ENCODE measurements at places on chromosomes 1 and 21. TPM values are rescaled to one million over a fixed set of nuclear protein-coding genes. Genes with fewer than 3 reads are reported as not detected.

DNA sequence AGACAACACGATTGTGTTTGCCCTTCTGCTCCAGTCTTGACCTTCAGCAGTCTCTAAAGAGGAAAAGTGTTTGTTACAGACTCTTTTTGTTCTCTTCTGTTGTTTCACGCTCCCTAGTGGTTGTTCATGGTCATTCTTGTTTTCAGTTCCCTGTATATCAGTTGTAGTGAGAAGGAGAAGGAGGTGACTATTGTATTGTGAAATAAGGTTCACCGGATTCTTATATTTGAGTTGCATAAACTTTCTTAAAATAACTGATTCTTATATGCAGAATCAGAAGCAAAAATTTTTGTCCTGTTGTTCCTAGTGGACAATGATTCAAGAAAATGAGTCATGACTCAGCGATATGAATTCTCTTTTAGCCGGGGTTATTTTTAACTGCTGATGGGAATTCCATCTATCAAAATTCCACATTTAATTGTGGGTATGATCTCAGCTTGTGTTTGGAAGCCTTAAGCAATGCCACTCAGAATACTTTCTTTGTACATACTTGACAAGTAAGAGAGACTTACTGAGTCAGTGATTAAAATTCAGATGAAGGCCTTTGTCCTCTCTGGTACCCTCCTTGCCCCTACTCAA lies 152.2 kb downstream of the CLEC20A start:
- H3K27me3 ChIP-seq = no peaks in the 10 kb centered on the region
- H3K4me3 ChIP-seq = no peak overlapping the region
- H3K27ac ChIP-seq = no peak overlapping the region
- no peak for DNase-seq
- H3K36me3 ChIP-seq = no peaks in the 10 kb centered on the region

- peak; percentile 56 for DNase-seq
- H3K27ac ChIP-seq = no peak overlapping the region
- peaks cover 16% of the 10 kb centered on the region for H3K36me3 ChIP-seq
- no peak overlapping the region for H3K4me3 ChIP-seq
These were observed 28.4 kb downstream of the WDR4 start for GRCh38 chr21:42850866-42851391.

- H3K4me3 ChIP-seq = no peak overlapping the region
- no peaks in the 10 kb centered on the region for H3K27me3 ChIP-seq
- DNase-seq = no peak
- H3K27ac ChIP-seq = peak overlapping the region; percentile 35
- peaks cover 10% of the 10 kb centered on the region for H3K4me1 ChIP-seq
These were observed 23.6 kb downstream of the DIP2A start for GRCh38 chr21:46482225-46482845.

- no peak overlapping the region for H3K4me3 ChIP-seq
- H3K4me1 ChIP-seq = no peaks in the 10 kb centered on the region
- H3K27me3 ChIP-seq = peaks cover 7% of the 10 kb centered on the region
- H3K36me3 ChIP-seq = no peaks in the 10 kb centered on the region
- no peak for DNase-seq
These were observed 248.3 kb upstream of the NEGR1 start for GRCh38 chr1:72530646-72531045.

DNA sequence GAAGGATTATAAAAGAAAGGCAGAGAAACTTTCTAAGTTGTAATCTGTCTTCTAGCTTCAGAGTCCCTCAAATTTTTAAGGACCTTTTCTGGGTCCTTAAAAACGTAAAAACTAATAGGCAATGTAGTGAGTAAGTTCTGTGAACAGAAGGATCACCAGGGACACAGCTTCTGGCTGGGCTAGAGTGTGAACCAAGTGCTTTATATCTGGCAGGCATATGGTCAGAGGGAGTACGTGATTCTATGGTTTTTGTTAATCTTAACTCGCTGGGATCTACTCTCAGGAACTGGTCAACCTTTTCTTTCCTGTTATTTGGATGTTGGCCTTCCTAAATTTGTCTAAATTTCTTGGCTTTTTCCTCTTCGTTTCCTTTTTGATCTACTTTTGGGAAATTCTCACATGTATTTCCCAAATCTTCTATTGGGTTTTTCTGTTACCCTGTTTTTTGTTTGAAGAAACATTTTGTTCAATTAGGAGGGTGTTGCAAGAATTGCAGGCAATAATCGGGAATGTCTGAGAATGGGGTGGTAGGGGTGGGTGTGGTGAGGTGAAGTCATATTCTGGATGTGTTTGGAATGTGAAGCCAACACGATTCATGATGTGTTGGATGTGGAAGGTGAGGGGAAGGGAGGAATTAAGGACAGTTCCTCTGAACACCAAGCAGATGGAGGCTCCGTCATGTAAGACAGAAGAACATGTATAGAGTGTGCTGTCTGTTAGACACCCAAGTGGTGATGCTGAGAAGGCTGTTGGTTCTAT lies 193.2 kb downstream of the FMN2 start:
- DNase-seq = no peak
- no peaks in the 10 kb centered on the region for H3K4me1 ChIP-seq
- H3K36me3 ChIP-seq = no peaks in the 10 kb centered on the region

- no peak for DNase-seq
- peaks cover 2% of the 10 kb centered on the region for H3K4me1 ChIP-seq
- H3K27me3 ChIP-seq = no peaks in the 10 kb centered on the region
- H3K4me3 ChIP-seq = no peak overlapping the region
- H3K36me3 ChIP-seq = peaks cover 29% of the 10 kb centered on the region
These were observed 57.0 kb downstream of the SASS6 start for GRCh38 chr1:100075773-100076172.

GRCh38 chr1:16406868-16407267 lies 30.4 kb downstream of the SPATA21 start:
- DNase-seq = no peak
- H3K4me1 ChIP-seq = no peaks in the 10 kb centered on the region
- H3K27me3 ChIP-seq = peaks cover 2% of the 10 kb centered on the region
- H3K27ac ChIP-seq = no peak overlapping the region
- H3K36me3 ChIP-seq = no peaks in the 10 kb centered on the region
- H3K4me3 ChIP-seq = no peak overlapping the region

GRCh38 chr1:198320759-198321158 lies 164.0 kb downstream of the NEK7 start:
- peaks cover 14% of the 10 kb centered on the region for H3K4me1 ChIP-seq
- DNase-seq = no peak
- no peak overlapping the region for H3K4me3 ChIP-seq
- no peak overlapping the region for H3K27ac ChIP-seq
- peaks cover 3% of the 10 kb centered on the region for H3K36me3 ChIP-seq
- no peaks in the 10 kb centered on the region for H3K27me3 ChIP-seq

- H3K27ac ChIP-seq = no peak overlapping the region
- H3K4me3 ChIP-seq = no peak overlapping the region
- H3K36me3 ChIP-seq = no peaks in the 10 kb centered on the region
- H3K4me1 ChIP-seq = no peaks in the 10 kb centered on the region
- no peak for DNase-seq
These were observed 97.6 kb downstream of the CC2D1B start for GRCh38 chr1:52268372-52268771.

DNA sequence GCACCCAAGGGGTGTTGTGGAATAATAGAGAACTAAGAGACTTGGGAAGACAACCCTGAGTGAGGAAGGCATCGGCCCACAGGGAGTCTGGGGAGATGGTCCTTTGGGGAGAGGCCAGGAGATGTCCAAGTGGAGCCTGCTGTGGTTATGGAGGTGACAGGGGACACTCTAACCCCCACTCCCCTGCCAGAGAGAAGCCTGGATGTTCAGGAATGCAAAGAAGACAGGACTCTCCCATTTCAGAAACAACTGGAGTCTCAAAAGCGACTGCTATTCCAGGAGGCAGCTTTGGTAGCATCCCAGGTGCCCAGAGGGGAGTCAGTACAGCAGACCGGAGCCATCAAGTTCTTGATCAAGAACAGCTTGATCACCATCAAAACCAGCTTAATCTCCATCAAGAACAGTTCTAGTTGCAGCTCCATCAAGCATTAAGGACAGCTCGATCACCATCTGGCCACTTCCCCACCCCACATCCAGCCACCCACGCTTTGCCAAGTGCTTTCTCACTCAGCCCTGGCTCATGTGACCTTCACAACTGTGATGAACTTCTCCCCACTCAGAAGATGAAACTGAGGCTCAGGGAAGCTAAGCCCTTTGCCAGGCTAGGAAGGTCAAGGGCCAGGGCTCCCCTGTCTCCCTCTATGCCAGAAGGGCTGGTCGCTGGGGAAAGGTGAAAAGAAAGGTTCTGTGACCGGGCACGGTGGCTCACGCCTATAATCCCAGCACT lies 743 bp downstream of the CD52 start:
- H3K27me3 ChIP-seq = no peaks in the 10 kb centered on the region
- H3K4me1 ChIP-seq = peaks cover 83% of the 10 kb centered on the region
- H3K4me3 ChIP-seq = peak overlapping the region; percentile 97
- DNase-seq = peak; percentile 73
- peaks cover 6% of the 10 kb centered on the region for H3K36me3 ChIP-seq

DNA sequence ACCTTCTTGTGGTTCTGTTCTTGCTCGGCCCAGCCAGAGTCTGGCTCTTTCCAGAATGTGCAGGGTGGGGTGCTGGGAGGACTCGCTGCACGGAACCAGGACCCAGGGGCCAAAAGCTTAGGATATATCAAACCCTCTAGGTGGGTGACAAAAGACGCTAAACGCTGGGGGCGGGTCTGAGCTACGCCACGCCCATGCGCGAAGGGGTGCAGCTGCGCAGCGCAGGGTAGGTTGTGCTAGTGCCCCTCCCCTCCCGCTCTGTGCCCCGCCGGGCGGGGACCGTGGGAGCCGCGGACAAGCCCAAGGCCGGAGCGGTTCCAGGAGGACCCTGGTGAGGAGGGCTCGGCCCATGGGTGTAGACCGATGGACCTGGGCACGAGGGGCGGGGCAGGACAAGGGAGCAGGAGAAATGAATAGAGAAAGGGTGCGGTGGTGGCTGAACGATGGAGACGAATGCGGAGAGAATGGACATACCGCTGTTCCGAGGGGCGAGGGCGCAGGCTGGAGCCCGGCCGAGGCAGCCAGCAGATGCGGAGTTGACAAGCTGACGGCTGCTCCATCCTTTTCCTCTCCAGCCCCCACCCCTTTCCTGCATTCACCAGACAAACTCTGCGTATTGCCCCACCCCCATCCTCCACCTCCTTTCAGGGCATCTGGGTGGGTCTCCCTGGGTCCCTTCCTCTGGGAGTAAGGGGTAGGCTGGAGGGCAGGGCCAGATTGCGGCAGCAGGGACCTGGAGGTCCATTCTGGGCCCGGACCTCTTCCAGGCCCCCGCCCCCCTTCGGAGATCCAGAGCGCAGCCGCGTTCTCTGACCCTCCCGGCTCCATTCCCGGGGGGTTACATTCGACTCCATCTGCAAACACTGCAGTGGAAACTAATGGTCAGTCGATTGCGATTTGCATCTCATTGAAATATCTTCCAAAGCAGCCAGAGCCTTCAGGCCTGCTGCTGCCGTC lies at the start of gene RUSC1:
TSS of gene RUSC1 (plus strand) at position 234 of the 957 bp plus-strand sequence. CDS start 880 bp downstream, outside the sequence.
- H3K27me3 ChIP-seq = no peaks in the 10 kb centered on the region
- H3K4me1 ChIP-seq = peaks cover 35% of the 10 kb centered on the region
- DNase-seq = peak; percentile 84
- H3K4me3 ChIP-seq = peak within 1 kb of the TSS; percentile 84
- H3K36me3 ChIP-seq = no peaks in the 10 kb centered on the region
- no peak within 1 kb of the TSS for H3K27ac ChIP-seq

DNA sequence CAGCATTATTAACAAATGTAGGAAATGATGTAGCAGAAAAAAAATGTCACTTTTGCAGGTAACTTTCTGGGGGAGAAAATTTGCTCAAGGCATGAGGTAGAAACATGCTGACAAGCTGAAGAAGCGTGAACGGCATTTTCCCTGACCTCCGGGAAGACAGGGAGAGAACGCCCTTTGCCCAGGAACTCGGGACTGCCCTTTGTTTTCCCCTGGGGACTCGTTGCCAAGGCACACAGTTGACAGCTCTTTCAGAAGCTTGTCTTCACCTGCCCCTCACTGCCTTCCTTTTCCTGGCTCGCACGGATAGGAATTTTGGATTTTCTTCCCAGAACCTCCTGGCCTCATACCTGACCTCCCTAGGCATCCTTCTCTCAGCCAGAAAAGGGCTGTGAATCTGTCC lies 52.7 kb upstream of the COA6 start:
- H3K27me3 ChIP-seq = peaks cover 59% of the 10 kb centered on the region
- H3K36me3 ChIP-seq = no peaks in the 10 kb centered on the region
- no peak for DNase-seq
- no peak overlapping the region for H3K27ac ChIP-seq
- H3K4me1 ChIP-seq = peaks cover 21% of the 10 kb centered on the region

DNA sequence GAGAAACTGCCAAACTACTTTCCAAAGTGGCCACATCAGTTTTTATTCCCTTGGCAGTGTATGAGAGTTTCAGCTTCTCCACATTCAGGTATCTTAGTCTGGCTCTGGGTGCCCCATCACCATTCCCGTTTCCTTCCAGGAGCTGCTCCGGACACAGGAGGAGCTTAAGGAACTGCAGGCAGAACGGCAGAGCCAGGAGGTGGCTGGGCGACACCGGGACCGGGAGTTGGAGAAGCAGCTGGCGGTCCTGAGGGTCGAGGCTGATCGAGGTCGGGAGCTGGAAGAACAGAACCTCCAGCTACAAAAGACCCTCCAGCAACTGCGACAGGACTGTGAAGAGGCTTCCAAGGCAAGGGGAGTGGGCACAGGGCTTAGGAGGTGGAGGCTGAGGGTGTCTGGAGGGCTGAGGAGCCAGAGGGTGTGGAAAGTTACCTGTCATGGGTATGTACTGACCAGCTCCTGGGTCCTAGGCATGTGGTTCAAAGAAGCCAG lies 10.9 kb upstream of the TUFT1 start:
- no peak overlapping the region for H3K27ac ChIP-seq
- no peaks in the 10 kb centered on the region for H3K27me3 ChIP-seq
- H3K4me3 ChIP-seq = no peak overlapping the region
- no peaks in the 10 kb centered on the region for H3K4me1 ChIP-seq
- no peak for DNase-seq

DNA sequence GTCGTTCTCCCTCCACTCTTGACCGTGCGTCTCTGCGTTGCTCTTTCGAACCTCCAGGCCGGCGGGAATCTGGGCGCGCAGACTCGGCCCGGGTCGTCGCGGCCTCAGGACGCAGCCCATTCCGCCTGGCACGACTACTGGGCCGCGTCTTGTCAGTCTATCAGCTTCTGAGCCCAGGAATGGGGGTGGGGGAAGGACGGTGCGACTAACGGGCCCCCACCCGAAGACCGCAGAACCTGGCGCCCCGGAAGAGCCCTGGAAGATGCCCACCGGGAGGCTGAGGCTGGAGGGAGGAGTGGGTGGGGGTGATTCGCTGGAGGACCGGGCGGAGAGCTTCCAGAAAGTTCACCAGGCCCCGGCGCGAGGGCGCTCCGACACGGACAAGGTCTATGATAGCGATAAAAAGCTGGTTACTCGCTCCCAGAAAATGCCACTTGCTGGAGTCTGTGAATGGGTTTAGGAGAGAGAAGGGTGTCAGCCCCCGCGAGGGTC lies 1.7 kb upstream of the DMRTA2 start:
- H3K4me3 ChIP-seq = peak overlapping the region; percentile 93
- peak overlapping the region; percentile 59 for H3K27ac ChIP-seq
- H3K4me1 ChIP-seq = peaks cover 76% of the 10 kb centered on the region
- peaks cover 6% of the 10 kb centered on the region for H3K36me3 ChIP-seq

GRCh38 chr1:186643614-186644013 lies 36.6 kb downstream of the PTGS2 start:
- no peak for DNase-seq
- no peaks in the 10 kb centered on the region for H3K4me1 ChIP-seq
- no peak overlapping the region for H3K27ac ChIP-seq
- no peak overlapping the region for H3K4me3 ChIP-seq

KPRP gene
- not detected for total RNA-seq

IGSF21 gene
- not detected for total RNA-seq

FAM163A gene
- not detected for total RNA-seq

COL9A2 gene
- 36.3 TPM for total RNA-seq

IGSF3 gene
- total RNA-seq = 4.9 TPM

NIBAN1 gene
- 49.4 TPM for total RNA-seq

COL24A1 gene
- total RNA-seq = 0.12 TPM
